HTR-8/SVneo (cell line): ENCODE measurements at places on chromosomes 6 and 20.

GRCh38 chr20:46568570-46569129 lies 18.2 kb upstream of the OCSTAMP start:
- peak; percentile 53 for DNase-seq

DNA sequence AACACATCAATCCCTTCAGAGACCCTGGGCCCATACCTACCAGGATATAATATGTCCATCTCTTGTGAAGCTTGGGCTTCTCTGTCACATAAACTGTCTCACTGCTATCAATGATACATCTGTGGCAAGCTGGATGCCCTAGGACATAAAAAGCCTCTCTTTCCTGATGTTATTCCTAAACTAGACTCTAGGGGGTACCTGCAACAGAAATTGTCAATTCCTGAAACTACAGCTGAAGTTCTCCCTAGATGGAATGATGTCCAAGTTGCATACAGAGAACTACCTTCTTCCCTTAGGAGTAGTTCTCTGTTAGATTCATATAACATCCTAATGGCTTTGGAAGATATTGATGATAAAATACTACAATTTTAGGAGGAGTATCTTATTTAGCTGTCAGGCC lies 35.8 kb downstream of the TBX18 start:
- DNase-seq, result peak; percentile 5

- DNase-seq, result no peak
Observed at GRCh38 chr6:43216200-43216599, 13.1 kb downstream of the DNPH1 start.

GRCh38 chr6:27893836-27894807 lies 18.1 kb downstream of the OR2B2 start:
- peak; percentile 82 for DNase-seq

DNA sequence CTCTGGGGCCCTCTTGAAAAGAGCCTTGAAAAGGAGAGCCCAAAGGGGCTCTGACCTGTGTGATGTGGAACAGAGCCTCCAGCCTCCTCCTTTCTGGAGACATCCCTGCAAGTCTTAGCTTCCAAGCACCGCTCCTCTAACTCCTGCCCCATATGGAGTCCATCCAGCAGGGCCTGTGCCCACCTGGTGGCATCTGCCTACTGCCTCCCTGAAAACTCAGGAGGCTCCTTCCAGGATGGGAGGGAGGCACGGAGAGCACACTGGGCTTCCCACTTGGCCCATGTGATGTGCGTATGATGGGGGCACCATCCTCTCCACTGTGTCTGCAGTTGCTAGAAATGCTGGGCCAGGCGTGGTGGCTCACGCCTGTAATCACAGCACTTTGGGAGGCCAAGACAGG lies 98.1 kb downstream of the SYNDIG1 start:
- DNase-seq, result no peak

GRCh38 chr20:24459733-24460132 lies 9.7 kb upstream of the SYNDIG1 start:
- no peak for DNase-seq

- DNase-seq, result no peak
Observed at GRCh38 chr6:109477184-109477583, 5.8 kb downstream of the ZBTB24 start.

DNA sequence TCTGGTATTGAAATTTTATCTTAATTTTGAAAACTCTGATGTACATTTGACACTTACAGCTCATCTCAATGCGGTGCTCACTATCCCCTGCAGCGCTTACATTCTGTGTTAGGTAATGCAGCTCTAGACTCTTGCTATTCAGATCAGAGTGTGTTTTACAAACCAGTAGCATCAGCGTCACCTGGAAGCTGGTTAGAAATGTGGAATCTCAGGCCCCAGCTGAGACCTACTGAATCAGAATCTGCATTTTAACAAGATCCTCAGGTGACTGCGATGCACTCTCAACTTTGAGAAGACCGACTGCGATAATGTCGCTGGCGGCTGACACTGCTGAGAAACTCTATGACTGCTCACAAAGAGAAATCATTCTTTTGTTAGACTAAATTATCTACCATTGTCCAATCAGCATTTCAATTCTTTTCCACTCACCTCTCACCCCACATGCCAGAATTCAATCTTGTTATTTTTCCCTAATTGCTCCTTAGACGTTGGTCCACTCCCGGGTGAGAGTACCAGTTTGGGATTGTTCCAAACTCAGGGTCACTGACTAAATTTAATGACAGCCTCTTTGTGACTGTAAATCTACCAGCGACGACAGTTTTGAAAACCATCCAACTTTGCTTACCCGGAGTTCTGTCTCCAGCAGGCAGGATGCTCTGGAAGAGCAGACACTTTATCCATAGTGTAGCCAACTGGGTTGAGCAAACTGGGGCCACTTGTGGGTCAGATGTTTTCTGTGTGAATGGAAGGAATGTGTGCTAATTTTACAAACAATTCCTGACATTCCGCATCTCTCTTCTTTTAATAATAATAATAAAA lies 140.1 kb upstream of the BTBD3 start:
- DNase-seq, result peak; percentile 48

DNA sequence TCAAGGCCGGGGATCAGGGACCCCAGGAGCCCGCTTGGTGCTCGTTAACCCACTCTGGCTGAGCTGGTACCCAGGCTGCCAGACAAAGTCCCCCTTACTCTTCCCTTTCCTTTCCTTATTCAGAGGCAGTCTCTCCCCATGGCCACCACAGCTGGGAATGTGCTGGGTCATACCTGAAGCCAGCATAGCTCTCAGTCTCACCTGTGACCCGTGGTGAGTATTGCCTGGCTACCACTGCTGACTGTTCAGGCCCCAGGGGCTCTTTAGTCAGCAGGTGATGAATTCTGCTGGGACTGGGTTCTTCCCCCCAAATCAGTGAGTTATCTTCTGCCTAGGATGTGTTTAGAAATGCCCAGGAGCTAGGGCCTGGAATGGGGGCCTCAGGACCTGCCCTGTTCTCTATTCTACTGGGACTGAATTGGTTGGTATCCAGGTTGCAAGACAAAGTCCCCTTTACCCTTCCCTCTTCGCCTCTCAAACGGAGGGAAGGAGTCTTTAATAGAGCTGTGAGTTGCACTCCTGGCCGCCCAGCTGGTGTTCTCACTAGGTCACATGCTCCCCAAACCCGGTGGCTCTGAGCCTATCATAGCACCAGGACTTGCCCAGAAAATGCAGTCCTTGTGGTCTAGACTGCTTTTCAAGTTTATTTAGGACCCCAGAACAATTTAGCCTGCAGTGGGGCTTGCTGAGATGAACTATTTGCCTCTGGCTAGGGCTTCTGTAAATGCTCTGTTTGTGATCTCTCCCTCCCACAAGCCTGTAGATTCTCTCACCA lies 64.6 kb downstream of the MYO6 start:
- DNase-seq, result no peak

DNA sequence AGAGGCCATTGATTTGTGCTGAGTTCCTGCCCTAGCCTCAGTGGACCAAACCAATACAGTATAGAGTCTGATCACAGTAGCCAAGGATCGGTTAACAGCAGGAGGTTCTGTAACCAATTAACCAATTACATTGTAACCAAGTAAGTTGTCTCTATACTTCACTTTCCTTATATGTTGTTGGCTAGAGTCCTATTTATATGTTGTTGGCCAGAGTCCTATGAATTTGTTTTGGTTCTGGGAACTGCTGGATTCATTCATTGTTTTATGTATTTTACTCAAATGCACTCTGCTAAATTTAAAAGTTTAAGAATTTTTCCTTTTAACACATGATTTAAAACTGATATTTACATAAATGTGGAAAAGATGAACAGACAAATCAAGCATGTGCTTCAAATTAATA lies 597.4 kb upstream of the HS3ST5 start:
- no peak for DNase-seq

- DNase-seq, result no peak
Observed at GRCh38 chr20:37846573-37846972, 56.4 kb upstream of the VSTM2L start.

DNA sequence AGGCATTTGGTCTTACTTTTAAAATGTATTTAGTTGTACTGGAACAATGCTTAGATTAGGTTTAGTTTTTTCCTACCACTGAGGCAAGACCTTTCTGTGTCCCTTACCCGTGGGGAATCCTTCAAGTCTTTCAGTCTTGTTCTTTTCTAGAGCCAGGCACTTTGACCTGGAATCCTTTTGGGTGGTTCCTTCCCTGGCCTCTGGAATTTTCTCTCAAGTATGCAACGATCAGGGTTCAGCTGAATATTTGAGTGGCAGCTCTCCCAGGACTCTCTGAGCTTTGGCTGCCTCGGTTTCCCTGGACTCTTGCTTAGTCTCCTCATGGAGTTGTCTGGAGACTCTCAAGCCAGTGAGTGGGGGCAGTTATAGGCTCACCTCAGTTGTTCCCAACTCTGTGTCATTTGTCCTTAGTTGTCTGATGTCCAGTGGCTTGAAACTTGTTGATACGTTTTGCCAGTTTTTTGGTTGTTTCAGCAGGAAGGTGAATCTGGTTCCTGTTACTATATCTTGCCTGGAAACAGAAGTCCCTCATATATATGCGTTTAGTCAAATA lies 118.1 kb downstream of the QKI start:
- no peak for DNase-seq

GRCh38 chr20:50169329-50169823 lies 15.9 kb upstream of the PEDS1 start:
- DNase-seq, result peak; percentile 93

DNA sequence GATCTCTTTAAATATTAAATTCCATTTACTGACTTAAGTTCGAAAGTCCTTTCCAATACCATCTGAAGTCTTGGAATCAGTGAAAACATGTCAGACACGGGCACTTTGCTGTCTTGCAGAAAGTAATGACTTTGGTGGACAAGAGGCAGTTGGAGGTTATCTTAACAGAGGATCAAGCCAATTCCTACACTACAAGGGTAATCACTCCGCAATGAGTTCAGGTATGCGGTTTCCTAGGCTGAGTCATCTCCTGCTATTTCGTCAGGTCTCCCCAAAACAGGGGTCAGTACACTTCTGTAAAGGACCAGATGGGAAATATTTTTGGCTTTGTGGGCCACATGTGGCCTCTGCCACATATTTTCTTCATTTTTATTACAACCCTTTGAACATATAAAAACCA lies 656.6 kb downstream of the KIF16B start:
- no peak for DNase-seq

- no peak for DNase-seq
Observed at GRCh38 chr6:163643866-163644265, 229.3 kb downstream of the QKI start.

GRCh38 chr20:25160467-25160866 lies 35.0 kb upstream of the ENTPD6 start:
- no peak for DNase-seq

- no peak for DNase-seq
Observed at GRCh38 chr20:59788196-59788735, 145.2 kb downstream of the SYCP2 start.

GRCh38 chr6:169213814-169214520 lies 39.7 kb downstream of the THBS2 start:
- no peak for DNase-seq

- no peak for DNase-seq
Observed at GRCh38 chr6:119024111-119024510, 54.4 kb downstream of the FAM184A start.

DNA sequence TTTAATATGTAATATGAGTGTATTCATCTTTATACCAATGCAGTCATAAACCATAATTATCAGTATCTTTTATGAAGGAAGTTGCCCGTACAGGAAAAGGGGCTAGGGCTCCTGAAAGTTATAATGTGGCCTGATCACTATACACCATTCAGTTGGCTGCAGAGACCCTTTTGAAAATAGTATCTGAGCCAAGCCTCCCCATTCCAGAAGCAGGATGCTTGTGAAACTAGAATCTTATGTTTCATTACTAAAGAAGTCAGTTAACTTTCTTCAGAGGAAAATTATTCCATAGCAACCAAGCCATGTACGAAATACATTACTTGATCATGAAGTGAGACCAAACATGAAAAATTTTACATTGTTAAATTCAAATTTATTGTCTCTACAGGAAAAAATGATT lies 251.5 kb upstream of the TCF21 start:
- DNase-seq, result no peak

DNA sequence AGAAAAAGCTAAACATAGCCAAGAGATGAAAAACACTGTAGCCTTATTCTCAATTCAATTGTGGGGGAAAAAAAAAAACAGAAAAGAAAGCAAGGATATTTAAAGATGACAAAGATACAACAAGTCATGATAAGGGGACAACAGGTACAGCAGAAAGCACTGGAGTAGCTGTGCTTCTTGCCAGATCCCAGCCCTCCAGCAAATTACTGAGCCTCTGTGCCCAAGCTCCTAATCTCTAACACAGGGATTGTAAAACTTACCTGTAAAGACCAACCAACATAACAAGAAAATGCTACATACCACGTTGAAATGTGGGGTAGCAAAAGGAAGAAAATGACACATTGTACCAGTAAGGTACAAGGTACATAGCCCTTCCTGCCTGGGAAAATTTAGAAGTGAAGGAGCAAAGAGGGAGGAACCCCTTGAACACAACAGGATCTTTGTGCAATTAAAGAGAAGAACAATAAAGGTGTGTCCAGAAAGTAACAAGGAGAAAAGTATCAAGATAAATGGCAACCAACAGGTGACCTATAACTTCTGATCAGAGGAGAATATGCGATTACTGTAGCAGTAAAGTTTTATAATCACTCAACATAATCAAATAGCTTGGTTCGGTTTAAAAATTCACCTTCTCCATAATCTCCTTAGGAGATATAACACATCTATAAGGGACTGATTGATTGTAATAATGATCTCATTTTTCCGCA lies 30.6 kb downstream of the PREP start:
- DNase-seq, result no peak

- no peak for DNase-seq
Observed at GRCh38 chr6:137323860-137324259, 104.7 kb upstream of the IFNGR1 start.

- no peak for DNase-seq
Observed at GRCh38 chr20:16699293-16699692, 30.5 kb upstream of the SNRPB2 start.

GRCh38 chr6:62283796-62284411 lies 2.1 kb downstream of the KHDRBS2 start:
- no peak for DNase-seq

GRCh38 chr20:37395921-37396415 lies 50.0 kb downstream of the SRC start:
- DNase-seq, result no peak

DNA sequence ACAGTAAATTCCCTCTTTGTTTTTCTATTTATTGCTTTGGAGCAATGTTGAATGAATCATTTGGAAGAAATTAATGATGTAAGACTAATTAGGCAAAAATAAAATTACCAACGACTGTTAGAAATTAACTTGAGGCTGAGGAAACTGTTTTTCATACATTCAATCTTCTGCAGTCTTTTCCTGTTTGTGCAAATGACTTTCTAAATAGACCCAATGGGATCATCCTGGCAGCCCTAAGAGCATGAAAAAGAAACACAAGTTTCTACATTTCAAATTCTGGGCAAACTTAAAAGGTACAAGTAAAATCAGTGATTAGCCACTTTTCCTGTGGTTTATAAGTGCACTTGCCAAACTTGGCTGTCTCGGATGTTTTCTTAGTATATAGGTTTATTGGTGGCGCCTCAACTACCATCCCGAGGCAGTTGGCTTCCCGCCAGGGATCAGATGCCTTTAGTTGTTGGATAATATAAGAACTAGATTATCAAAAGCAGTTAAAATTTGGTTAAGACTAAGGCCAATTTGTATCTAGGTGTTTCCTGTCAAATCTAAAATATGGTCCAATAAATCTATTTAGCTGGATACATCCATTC lies 181.2 kb downstream of the ISM1 start:
- no peak for DNase-seq
